ENCODE measurements at places on chromosomes 16 and 17.

- no peak for DNase-seq
Observed at GRCh38 chr16:9384141-9384540, 292.7 kb downstream of the HAPSTR1 start.

DNA sequence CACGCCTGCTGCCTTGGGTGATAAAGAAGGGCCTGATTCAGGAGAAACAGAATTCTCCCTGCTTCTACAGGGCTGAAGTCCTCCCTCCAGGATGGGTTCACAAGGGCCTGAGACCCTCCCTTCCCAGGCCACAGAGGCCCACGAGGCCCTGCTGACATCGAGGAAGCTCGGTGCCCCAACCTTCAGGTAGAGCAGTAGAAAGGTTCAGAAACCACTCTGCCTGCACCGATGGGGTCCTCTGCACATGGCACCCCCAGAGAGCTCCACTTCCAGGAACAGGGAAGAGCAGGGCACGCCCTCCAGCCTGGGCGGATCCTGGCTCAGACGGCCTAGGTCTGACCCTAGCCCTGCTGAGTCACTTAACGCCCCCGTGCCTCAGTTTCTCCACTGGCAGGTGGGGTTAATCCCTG lies 773 bp downstream of the CENPX start:
- DNase-seq: no peak

DNA sequence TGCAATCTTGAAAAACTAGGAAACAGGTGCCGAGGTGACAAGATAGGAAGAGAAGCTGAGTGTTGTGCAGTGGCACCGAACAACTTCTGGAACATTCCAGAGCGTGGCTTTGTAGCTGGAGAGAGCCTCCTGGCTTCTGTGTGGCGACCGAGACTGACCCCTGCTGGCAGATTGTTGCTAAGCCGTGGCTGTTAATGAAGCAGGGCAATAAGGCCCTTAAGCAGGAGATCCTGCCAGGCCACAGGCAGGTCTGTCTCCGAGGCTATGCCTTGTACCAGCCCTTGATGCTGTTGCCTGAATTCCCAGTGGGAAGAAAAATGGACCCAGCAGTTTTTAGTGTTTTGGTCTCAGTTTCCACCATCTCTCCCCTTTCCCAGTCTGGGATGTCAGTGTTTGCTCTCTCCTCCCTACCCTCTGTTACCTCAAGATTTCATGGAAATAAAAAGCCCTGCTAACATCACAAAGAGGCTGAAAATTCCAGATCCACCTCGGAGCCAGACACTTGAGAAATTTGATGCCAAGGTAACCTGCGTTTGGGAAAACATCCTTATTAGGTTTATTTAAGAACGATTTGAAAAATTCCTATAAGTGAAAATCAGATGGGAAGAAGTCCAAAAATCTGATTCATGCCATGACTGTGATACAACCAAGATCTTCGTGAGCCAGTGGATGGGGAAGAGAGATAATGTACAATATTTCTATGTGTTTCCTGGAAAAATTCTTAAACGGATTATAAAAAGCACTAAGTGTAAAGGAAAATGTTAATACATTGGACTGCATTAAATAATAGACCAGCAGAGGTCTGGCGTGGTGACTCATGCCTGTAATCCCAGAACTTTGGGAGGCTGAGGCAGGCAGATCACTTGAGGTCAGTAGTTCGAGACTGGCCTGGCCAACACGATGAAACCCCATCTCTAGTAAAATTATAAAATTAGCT lies 265.1 kb downstream of the PRKCA start:
- DNase-seq: peak; percentile 78

GRCh38 chr17:82489117-82489516 lies 30.4 kb upstream of the FOXK2 start:
- DNase-seq: no peak

GRCh38 chr17:17665255-17665654 lies 16.0 kb upstream of the RAI1 start:
- no peak for DNase-seq

DNA sequence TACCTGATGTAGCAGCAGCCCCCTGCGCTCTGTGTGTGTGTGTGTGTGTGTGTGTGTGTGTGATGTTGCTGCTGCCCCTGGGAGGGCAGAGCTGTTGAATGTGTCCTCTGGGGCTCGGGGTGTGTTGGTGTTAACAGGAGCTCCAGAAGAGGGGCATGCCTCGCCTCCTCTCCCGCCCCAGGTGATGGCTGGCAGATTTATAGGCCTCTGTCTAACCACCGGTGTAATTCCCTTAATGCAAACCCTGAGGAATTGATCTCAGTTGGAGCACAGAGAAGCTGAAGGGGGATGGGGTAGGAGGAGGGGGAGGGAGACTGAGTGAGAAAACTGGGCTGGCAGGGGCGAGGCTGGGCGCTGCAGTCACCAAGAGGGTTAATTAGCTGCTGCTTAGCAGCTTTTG lies 10.0 kb downstream of the CACNA1G start:
- DNase-seq: no peak

GRCh38 chr17:4986951-4987766 lies at the start of gene CAMTA2:
CAMTA2 (minus strand) TSS chr17:4987675; CDS start chr17:4986222, 1,453 bp downstream.
- peak; percentile 30 for DNase-seq

- DNase-seq: no peak
Observed at GRCh38 chr16:56197192-56197992, 6.1 kb downstream of the GNAO1 start.

GRCh38 chr16:10729104-10730048 lies 14.3 kb upstream of the NUBP1 start:
- DNase-seq: peak; percentile 9

- DNase-seq: no peak
Observed at GRCh38 chr17:81912441-81913309, 1.5 kb upstream of the PCYT2 start.

GRCh38 chr16:31704138-31704537 lies 169.5 kb upstream of the ZNF267 start:
- no peak for DNase-seq

DNA sequence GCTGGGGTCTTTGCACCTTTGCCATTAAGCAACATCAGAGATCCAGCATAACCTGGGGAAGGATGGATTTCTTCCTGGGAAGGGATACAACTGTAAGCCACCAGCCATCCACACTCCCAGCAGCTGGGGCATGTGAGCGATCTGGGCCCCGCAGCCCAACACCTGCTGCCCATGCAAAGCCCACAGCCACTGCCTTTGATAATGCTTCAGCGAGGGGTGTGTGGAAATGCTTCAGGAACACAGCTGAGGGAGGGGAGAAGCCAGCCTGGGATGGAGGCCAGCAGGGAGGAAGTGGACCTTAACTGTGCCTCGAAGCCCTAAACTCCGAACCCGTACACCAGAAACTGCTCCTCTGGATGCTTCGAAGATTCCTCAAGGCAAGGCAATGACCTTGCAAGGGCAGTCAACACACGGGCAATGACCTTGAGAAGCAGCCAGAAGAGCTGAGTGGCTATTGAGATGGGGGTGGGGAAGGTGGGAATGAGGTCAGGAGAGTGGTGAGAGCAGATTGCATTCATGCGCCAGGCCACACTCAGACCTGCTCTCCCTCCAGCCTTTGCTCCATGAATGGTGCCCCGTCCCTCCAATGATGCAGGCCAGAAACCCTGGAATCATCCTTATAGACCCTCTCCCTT lies 49.1 kb downstream of the KATNIP start:
- DNase-seq: no peak

DNA sequence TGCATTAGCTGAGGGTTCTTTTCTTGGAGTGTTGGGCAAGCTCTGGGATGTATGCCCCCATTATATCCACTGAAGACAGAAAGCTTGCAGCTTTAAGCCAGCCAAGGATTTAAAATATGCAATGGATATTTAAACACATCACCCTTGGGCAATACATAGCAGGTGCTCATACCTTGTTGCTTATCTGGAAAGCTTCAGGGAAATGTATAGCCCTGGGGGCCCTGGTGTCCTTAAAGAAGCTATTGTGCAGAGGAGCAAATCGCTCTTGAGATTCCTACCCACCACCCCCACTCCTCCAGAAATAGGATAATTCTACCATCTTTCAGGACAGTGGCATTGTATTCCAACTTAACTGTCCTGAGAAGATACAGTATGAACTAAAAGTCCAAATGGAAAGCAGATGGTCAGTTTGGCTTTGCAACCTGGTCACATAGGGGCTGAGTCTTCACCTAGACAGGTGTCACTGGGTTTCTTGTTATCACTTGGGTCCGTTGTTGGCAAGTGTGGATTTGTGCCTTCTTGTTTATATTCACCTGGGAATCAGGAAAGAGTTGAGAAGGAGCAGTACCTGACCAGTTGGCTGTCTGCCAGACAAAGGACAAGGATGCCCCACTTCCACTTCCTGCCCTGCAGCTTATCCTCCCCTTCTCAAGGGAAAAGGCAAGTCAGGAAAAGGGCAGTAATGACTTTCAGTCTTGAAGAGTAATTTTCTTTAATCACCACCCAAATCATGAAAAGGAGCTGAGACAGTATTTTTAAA lies 3.4 kb downstream of the ANKRD40CL start:
- no peak for DNase-seq

DNA sequence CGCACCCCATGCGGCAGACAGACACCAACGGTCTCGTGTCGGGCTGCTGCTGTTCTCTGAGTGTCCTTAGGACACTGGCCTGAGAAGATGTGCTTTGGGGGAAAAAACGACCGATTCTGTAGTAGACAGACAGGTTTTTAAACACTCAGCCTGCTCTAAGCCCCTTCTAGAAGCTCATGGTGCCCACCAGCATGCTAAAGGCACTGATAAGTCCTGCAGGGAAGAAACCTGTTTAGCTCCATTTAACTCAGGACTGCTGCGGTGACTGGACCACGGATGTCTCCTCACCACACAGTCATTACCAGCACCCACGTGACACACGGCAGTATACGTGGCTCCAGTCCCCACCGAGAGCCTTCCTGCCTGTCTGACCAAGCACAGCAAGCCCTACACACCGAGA lies 19.1 kb upstream of the APRT start:
- DNase-seq: no peak

GRCh38 chr16:78363843-78364555 lies 264.5 kb downstream of the WWOX start:
- DNase-seq: no peak

- DNase-seq: no peak
Observed at GRCh38 chr17:45983614-45984310, 15.3 kb upstream of the STH start.

DNA sequence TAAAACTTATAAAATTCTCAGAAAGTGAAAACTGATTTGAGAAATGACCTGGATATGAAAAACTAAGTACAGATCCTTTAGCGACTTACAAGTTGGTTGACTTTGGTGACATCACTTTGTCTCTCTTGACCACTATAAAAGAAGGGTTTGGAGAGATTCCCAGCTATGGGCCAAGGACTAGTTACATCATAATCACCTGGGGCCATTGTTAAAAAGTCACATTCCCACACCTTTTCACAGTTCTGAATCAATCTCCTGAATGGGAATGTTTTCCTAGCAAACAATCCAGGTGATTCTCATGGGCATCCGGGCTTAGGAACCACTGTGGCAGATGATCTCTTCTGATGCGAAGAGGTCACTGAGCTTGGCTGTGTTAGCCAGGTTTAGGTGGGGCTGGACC lies 620 bp upstream of the VWA3A start:
- DNase-seq: no peak

DNA sequence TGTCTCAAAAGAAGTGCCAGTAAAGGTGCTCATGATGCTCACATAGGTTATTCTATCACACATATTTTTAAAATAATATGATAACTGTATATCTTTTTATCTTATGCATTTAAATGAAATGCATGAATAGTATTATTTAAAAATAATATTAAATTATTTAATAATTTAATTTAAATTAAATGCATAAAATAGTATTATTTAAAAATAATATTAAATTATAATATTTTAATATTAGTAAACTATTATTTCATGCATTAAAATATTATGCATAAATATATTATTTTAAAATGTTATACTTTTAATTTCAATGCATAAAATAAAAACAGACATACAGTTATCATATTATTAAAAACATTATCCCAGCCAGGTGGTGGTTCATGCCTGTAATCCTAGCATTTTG lies 33.4 kb downstream of the TMC7 start:
- no peak for DNase-seq

GRCh38 chr16:49281843-49282642 lies 405 bp upstream of the CBLN1 start:
- no peak for DNase-seq

DNA sequence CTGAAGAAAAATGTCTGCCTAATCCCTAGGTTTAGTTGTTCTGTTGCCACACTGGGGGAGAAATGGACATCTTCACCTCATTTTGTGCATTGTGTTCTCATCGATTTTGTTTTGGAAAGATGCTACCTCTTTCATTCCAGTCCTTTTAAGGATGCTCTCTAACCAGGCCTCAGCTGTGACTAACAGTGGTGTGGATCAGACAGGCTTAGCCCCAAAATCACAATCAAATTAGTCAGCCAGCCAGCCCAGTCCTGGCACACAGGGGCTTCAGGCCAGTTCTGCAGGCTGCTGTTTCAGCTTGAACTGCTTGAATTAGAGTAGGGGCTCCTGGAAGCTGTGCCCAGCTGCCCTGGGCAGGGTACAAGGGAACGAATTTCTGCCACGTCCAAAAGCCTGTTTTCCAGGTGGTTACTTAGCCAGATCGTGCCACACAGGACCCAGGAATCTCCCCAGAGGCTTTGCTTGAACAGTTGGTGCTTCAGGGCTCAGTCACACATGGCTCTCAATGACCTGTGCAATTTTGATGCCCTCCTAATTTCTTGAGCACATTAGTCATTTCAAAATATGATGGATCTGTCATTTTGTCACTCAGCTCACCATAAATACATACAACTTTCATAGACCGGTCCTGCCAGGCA lies 60.7 kb downstream of the CLEC16A start:
- peak; percentile 32 for DNase-seq

DNA sequence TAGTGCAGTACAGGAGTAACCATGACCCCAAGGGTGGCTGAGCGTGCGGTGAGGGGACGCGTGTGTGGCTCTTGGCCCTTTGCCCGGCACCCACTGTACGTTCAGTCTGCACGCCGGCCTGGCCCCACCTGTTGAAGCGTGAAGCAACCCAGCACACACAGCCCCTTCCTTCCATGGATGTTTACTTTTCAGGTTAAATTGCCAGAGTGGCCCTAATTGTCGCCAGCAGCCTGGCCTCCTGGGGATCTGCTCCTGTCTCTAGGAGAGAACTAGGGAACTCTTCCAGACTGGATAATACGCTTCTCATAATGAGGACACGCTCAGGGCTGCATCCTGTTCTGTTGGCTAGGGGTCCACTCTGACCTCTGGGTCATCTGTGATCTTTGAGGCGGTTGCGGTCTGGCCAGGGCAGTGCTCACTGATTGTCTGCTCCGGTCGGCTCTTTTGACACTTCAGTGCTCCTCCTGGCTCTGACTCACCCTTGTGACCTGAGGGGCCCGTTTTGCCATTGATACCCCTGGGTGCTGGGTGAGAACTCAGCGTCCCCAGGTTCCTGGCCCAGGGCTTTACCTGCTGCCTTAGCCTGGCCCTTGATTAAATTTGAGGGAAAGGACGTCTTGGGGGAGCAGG lies 27.7 kb downstream of the TPSG1 start:
- no peak for DNase-seq

GRCh38 chr17:56723421-56723820 lies 110.3 kb downstream of the C17orf67 start:
- DNase-seq: no peak

Data from amniotic stem cell (primary cell).